ENCODE measurements at places on chromosomes 5 and 9.
A peak's percentile ranks its signal among the peaks of the same experiment; 100 is the strongest.

- DNase-seq = no peak
Observed at GRCh38 chr5:15440434-15440833, 59.5 kb upstream of the FBXL7 start.

DNA sequence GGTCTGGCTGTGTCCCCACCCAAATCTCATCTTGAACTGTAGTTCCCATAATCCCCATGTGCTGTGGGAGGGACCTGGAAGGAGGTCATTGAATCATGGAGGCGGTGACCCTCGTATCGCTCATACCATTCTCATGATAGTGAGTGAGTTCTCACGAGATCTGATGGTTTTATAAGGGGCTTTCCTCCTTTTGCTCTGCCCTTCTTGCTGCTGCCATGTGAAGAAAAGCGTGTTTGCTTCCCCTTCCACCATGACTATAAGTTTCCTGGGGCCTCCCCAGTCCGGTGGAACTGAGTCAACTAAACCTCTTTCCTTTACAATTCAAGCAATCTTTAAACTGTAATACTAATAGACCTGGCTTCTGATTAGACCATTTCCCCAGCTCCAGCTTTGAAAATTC lies 92.2 kb upstream of the SARDH start:
- DNase-seq = no peak

DNA sequence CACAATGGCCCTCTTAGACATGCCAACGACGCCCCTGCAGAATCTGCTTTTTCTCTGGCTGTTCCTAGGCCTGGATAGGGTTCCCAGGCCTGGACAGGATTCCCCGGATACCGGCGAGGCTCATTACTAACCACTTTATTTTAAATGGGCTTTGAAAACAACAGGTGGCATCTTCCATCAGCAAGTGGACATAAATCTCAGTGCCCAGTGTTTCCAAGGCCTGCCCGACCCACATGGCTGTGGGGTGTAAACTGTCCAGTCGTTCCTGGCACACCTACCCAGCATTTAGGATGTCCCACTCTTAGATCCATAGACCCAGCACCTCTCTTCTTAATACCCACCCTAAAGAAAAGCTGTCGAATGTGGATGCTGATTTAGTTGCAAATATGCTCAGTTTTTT lies 896 bp downstream of the CMBL start:
- no peak for DNase-seq

- no peak for DNase-seq
Observed at GRCh38 chr5:41925555-41925951, 472 bp downstream of the FBXO4 start.

GRCh38 chr5:93048858-93049257 lies 532.2 kb downstream of the NR2F1-AS1 start:
- DNase-seq = no peak

DNA sequence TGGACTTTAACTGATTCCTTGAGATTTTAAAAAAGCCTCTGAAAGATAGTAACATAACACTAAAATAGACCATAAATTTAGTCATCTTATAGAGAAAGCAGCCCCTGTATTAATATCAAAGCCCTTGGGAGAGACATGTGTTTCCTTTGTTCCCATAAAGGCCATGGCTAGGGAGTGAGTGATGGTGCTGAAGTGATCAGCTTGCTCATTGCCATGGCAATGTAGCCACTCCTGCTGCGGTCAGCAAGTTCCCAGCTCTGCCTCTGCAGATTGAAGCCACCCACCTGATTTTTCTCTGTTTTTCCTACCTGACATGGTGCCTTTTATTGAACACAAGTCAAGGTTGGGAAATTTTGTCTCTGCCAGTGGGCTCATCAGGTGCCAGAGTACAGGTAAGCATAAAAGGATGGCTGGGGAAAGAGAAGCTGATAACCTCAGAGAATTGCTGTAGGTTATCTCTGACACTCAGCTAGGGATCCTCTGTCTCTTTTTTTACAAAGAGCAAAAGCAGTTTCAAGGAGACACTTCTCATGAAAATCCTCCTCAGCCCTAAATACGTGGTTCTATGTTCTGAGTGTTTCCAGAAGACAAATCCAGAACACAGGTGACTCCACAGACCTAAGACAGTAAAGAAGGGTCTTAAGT lies 296.3 kb upstream of the NMUR2 start:
- DNase-seq = no peak

- no peak for DNase-seq
Observed at GRCh38 chr9:136229096-136230065, 16.2 kb downstream of the QSOX2 start.

- DNase-seq = no peak
Observed at GRCh38 chr9:2320114-2320513, 301.5 kb upstream of the VLDLR start.

GRCh38 chr9:83238871-83239640 lies 176.1 kb upstream of the RASEF start:
- DNase-seq = peak; percentile 23

- DNase-seq = no peak
Observed at GRCh38 chr9:91837981-91838731, 111.9 kb downstream of the ROR2 start.

DNA sequence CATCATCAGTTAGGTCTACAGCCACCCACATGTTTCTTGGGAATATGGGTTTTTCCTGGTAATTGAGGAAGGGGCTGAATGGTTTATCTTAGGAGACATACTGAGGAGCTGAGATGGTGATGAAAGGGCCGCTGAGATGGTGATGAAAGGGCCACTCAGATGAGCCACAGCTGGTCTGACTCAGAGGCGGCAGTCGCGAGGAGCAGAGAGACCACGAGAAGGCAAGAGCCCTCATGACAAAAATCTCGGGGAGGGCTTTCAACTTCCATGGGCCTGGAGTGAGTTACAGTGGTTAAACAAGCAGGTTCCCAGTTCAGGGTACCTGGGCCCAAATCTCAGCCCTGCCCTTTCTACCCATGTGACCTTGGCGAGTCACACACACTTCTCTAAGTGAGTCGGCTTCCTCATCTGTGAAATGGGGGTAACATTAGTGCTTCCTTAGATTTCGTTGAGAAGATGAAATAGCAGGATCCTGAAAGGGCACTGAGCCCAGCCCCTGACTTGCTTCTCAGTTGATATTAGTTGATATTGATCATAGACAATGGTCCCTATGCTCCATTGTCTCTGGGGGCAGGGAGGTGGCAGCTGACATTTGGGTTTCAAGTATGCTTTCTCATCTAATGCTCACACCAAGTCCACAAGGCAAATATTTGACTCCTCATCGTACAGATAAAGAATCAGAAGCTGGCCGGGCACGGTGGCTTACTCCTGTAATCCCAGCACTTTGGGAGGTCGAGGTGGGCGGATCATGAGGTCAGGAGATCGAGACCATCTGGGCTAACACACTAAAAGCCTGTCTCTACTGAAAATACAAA lies 169.5 kb downstream of the RGS3 start:
- DNase-seq = no peak

DNA sequence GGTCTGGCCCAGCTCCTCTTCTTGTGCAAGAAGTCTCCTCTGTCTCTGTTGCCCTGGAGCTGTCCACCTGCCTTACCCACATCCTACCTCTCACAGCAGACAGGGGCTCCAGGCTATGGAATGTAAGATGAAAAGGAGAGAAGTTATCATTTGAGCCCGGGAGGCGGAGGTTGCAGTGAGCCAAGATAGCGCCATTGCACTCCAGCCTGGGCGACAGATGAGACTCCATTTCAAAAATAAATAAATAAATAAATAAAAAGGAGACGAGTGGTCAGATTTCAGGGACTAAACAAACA lies 37.5 kb upstream of the DENND4C start:
- no peak for DNase-seq

GRCh38 chr9:118891213-118891612 lies 478.0 kb downstream of the BRINP1 start:
- no peak for DNase-seq

DNA sequence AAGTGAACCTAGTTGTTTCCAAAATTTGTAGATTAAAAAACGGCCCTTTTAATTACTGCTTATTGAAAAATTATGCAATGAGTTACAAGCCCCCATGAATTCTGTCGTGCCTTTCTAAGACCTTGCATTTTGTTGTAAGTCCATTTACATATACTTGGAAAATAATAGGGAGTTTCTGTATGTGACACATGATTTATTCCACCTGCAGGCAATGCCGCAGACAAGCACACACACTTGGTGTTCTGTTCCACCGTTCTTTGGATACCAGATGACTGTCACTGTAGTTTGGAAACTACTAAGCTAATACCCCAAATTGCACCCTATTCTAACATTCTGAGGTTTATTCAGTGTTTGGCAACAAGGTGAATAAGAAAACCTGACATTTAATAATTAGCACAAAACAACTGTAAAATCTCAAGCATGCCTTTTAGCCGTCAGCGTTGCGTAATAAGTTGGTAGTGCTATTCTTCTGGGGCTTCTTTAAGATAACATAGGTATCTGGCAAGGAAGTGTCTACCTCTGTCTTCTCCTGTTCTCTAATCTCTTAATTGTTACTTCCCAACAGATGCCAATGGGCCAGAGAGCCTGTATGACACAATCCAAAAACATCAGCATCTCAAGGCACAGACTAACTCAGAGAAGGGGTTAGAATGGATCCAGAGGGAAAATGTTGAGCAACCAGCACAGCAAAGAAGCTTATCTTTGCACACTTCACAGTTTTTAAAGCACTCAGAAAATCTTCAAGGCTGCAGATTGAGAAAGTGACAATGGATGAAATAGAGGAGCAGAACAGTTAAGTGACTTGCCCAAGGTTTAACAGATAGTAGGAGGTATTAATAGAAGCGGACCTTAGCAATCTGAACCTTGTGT lies 48.2 kb upstream of the DPYSL3 start:
- DNase-seq = no peak

- no peak for DNase-seq
Observed at GRCh38 chr9:113397203-113397631, 3.9 kb downstream of the ALAD start.

Data from NCI-H1436 (cell line).